ENCODE measurements at places on chromosomes 5 and 9.

GRCh38 chr5:133930061-133930812 is 38.2 kb downstream of the C5orf15 start:
- peak; percentile 49 for DNase-seq

- no peak for DNase-seq
These were observed 72.2 kb downstream of the CWC27 start for GRCh38 chr5:64840958-64841357.

DNA sequence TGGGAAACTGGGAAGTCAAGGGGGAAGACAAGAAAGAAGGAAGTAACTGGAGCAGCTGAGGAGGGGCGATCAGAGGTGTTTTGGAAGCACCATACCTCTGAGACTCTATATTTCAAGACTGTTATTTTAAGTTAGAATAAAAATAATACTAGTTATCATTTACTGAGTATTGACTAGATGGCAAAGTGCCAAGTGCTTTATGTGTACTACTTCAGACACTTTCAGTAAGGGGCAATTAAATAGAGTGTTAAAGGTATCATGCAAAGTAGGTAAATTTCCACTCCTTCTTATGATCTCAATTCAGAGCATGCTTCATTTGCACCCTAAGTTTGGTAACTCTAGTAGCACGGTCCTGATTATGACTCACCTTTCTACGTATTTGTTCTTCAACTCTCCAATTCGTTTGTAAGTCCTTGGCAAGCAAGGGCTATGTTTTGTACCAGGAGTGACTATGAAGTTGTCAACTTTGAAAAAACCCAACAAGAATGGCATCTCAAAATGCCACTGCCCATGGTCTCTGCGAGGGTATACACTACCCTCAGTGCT is 152.4 kb upstream of the RAPGEF1 start:
- no peak for DNase-seq

DNA sequence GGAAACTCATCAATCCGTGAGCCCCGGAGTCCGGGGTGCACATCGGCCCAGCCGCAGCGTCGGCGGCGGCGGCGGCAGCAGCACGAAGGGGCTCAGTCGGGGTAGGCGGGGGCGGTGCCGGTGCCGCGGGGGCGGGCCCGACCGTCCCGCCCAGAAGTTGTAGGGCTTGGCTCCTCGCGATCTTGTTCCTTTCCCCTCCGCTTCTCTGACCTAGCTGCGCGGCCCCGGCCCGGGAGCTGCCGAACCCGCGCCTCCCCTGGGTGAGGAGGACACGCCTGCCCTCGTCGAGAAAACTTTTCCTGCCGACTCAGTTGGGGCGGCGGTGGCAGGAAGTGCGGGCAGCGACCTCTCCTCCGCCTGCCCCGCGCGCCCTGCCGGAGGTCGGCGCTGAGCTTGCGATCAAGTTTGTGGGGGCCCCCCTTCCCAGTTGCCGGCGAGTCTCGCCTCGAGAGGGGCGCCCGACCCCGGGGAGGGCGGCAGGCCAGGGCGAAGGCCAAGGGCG is at the start of gene MAN2A1:
Gene MAN2A1 (plus strand): TSS at position 188 of the 502 bp plus-strand sequence. CDS start 491 bp downstream, outside the sequence.
- peak; percentile 59 for DNase-seq

- DNase-seq, result no peak
These were observed 69.1 kb downstream of the GPR21 start for GRCh38 chr9:123102375-123103113.

DNA sequence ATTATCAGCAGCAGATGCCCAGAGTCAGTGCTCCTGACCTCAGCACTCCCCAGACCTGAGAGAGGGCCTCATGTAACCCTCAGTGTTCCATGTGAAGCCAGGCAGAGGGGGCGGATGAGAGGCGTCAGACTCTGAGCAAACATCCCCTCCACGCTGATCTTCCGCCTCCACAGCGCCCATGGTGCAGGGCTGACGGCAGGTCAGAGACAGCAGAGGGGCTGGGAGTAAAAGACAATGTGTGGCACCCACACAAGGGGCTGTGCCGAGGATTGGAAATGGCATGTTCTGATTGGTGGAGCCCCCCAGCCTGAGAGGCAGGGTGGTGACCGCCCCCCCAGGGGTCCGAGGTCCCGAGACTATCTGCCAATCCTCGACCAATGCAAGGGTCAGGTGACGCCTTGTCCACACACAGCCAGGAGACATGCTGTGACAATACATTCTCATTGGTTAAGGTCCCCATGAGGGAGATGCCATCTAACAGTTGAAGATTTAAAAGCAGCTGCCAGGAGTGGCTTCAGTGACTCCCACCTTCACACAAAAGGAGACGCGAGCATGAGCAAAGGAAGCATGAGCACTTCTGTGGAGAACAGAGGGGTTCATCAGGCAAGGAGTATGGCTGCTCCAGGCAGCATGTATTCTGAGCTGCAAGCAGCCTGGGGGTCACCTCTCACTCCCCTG is 19.3 kb upstream of the SLC25A51 start:
- no peak for DNase-seq

- no peak for DNase-seq
These were observed 230.1 kb downstream of the CAAP1 start for GRCh38 chr9:26662476-26662875.

- no peak for DNase-seq
These were observed 174.1 kb upstream of the RFX3 start for GRCh38 chr9:3699883-3700282.

DNA sequence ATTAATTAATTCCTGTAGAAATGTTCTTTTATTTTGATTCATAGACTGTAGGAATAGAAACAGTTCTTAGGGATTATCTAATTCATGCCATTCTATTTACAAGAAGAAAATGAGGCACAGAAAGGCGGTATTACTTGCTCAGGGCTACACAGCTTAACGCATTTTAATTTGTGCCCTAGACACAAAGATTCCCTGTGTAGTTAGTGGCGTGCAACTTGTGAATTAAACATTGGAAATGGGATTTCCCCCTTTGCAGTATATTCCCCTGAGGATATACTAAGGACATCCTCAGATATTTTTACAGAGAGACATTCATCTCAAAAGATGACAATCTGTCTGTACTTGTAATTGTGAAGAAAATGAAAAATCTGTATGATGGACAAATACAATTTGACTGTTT is 108.1 kb downstream of the SGCD start:
- DNase-seq, result no peak

- DNase-seq, result no peak
These were observed 568.0 kb upstream of the KLF4 start for GRCh38 chr9:108057421-108058134.

DNA sequence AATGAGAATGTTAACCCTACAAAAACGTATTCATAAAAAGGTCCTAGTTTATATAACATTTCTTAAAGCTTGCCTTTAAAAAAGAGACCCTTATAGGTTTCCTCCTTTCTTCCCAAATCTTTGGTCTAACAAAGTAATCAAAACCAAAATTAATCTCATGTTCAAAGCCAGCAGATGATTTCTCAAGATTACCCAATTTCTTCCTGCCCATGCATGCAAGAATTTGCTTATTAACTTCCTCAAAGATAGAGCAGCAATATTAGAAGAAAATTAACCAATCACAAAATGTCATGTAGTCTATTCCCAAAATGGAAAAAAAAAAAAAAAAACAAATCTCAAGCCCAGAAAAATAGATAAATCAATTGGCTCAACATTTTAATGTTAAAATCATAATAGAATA is 114.9 kb downstream of the MLLT3 start:
- no peak for DNase-seq

- no peak for DNase-seq
These were observed 475 bp upstream of the GOLM1 start for GRCh38 chr9:86099701-86100364.

DNA sequence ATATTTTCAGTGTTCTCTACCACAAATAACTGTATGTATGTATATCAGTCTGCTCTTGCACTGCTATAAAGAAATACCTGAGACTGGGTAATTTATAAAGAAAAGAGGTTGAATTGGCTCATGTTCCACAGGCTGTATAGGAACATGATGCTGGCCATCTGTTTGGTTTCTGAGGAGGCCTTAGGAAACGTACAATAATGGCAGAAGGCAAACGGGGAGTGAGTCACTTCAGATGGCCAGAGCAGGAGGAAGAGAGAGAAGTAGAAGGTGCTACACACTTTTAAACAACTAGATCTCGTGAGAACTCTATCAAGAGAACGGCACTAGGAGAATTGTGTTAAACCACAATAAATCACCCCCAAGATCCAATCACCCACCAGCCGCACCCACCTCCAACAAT is 121.7 kb downstream of the ADAMTS6 start:
- no peak for DNase-seq

GRCh38 chr9:17810317-17810716 is 231.5 kb downstream of the SH3GL2 start:
- no peak for DNase-seq

DNA sequence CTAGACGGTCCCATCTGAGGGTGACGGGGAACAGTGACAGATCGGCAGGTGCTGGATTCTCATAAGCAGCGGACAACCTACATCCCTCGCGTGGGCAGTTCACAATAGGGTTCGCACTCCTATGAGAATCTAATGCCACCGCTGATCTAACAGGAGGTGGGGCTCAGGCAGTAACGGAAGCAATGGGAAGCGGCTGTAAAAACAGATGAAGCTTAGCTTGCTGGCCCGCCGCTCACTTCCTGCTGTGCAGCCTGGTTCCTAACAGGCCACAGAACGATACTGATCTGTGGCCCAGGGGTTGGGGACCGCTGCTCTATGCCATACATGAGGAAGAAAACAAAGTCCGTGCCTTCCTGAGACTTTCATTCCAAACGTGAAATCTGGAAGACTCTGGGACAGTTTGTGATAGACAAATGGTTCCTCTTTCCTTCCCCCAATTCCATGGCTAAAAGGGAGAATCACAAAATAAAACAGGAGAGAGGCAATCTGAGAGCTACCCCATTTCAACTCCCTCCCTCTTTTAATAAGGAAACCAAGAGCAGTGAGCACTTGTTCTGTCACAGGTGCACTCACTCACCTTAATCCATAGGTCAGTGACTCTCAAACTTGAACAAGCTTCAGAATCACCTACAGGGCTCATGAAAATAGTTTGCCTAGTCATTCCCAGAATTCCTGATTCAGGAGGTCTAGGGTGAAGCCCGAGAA is 12.1 kb downstream of the PDCL start:
- no peak for DNase-seq

DNA sequence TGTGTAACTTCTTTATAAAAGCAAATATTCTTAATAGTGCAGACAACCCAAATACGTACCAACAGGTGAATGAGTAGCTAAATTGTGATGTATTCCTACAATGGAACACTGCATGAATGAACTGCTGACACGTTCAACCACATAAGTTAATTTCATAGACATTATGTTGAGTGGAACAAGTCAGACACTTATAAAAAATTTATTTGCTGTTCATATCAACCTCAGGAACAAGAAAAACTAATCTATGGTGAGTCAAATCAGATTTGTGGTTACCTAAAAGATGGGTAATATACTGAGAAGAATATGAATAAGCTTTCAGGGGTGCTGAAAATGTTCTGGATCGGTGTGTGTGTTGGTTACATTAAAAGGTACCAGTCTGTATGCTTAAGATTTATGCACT is 35.7 kb downstream of the INVS start:
- DNase-seq, result no peak

DNA sequence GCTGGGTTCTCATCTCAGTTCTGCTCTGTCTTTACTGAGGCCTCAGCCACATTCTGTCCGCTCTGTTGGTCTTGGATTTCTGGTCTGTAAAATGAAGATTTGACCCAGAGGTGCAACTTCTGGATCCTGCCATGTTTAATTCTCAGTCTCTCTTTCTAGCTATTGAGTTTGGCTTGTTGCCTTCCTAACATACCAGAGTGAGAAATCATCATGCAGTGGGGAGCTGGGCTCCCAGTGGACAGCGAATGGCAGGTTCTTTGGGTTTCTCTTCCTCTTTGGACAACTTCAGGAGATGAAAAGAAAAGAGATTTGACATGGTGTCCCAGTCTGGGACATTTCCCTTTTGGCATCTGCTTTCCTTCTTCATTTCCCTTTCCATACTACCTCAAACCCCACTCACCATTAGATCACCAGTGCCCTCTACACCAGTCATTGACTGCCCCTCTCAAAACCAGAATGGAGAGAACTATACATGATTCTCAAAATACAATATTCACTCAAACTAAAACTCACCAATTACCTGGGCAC is 334.7 kb downstream of the ACTL7B start:
- DNase-seq, result no peak

GRCh38 chr9:118961857-118962256 is 407.4 kb downstream of the BRINP1 start:
- no peak for DNase-seq

DNA sequence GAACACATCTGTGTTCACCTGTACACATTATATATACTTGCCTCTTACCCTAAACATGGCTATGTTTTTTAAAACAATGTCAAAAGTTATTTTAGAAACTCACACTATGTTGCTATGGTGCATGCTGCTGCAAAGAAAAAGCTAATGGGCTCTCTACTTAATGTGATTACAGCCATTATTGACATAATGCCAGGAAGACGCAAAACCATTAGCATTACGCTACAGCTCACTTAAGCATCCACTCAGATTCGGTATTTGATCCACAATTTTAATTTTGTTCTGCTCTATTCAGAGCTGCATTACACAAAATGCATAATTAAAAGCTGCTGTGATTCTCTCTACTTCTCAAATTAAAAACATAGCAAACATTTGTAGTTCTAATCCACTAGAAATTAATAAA is 395.2 kb downstream of the BNC2 start:
- DNase-seq, result no peak

DNA sequence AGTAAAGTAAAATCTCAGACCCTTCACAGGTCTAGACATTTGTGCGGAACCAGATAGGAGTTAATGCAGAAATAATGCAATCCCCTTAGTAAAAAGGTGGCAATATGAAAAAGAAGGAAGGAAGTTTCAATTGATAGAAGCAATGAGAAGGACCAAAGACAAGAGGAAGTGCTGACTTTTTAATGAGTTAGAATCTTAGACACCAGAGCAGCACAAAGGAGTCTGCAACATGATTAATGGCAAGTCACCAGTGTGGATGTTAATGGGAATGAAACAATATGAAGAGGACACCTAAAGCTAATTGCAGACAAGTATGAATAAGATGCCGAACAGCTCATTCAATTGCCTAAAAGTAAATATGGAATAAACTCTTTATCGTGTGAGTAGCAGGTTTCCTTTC is 50.9 kb downstream of the MEGF9 start:
- DNase-seq, result no peak

Measured in stimulated activated CD8-positive, alpha-beta memory T cell treated with anti-CD3 and anti-CD28 coated beads, Interleukin-4, amount 100 ng/mL, for 24 hours (primary cell).